T-helper 17 cell (primary cell): ENCODE measurements at places on chromosomes 7 and 10. TPM values are rescaled to one million over a fixed set of nuclear protein-coding genes. Genes with fewer than 3 reads are reported as not detected.
A peak's percentile ranks its signal among the peaks of the same experiment; 100 is the strongest.

Gene TMEM140
- total RNA-seq, result 24.5 TPM

Gene NKX2-3
- total RNA-seq, result not detected

Gene ASZ1
- not detected for total RNA-seq

Gene SEC31B
- 73.5 TPM for total RNA-seq

Gene CPA2
- not detected for total RNA-seq

Gene SYT15
- total RNA-seq, result 1.1 TPM

Gene PRSS37
- not detected for total RNA-seq

Gene ICA1
- 12.8 TPM for total RNA-seq

Gene FFAR4
- not detected for total RNA-seq

Gene PNLIPRP3
- total RNA-seq, result not detected

Gene LLCFC1
- not detected for total RNA-seq

Gene AKR1D1
- not detected for total RNA-seq

- no peak for DNase-seq
These were observed 51.5 kb downstream of the EGFR start for GRCh38 chr7:55070271-55070743.

DNA sequence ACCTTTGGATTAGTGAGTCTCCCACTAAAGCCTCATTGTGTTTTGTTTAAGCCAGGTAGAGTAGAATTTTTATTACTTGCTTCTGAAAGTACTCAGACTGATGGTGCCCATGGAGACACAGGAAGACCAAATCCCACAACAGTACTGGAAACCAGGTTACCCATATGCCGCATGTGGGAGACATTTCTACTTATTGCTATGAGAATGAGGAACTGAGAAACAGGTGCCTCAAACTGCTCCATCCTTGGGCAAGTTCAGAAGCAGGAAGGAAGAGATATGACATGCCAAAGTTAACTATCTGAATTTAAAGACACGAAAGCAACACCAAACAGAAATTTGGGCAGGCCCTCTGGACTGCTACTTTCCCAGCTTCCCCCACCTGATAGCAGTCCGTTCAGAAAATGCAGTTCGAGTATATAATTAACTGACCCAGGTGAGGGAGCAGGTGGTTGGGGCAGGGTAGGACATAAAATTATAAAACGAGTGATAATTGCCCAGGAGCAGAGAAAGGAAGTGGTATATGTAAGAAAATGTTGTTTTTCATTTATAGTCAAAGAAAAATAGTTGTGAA is 382.3 kb upstream of the MTPN start:
- DNase-seq, result no peak

DNA sequence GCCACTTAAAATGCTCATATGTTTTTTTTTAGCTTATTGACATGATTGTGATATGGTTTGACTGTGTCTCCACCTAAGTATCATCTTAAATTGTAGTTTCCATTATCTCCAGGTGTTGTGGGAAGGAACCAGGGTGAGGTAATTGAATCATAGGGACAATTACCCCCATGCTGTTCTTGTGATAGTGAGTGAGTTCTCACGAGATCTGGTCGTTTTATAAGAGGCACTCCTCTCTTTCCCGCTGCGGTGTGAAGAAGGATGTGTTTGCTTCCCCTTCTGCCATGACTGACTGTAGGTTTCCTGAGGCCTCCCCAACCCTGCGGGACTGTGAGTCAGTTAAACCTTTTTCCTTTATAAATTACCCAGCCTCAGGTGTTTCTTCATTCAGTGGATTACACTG is 80.5 kb upstream of the ETV1 start:
- no peak for DNase-seq

DNA sequence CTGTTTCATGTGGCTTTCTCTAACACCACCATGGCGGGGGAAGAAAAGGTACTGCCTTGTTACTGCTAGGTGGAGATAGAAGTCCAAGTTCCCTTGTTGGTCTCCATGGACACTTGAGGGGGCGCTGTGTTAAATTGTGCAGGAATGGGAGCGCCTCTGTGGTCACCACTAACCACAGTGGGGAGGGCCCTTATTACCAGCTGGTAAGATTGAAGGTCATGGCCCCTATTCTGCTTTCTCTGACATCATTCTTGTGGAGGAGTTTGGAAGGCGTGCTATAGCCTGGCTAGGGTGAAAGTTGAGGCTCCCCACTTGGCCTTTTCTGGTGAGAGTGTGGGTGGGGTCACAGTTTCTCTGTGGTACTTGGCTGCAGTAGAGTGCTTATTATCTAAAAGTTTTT is 14.9 kb upstream of the MXI1 start:
- no peak for DNase-seq

DNA sequence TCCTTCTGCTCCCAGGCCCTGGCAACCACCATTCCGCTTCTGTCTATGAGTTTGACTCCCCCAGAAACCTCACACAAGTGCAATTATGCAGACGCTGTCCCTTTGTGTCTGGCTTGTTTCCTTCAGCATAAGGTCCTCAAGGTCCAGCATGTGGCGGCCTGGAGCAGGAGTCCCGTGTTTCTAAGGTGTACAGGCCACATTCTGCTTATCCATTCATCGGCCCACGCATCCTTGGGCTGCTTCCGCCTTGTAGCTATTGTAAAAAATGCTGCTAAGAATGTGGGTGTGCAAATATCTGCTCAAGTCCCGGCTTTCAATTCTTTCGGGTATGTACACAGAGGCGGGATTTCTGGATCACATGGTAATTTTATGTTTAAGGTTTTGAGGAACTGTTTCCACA is 38.2 kb downstream of the ESYT2 start:
- DNase-seq, result no peak

DNA sequence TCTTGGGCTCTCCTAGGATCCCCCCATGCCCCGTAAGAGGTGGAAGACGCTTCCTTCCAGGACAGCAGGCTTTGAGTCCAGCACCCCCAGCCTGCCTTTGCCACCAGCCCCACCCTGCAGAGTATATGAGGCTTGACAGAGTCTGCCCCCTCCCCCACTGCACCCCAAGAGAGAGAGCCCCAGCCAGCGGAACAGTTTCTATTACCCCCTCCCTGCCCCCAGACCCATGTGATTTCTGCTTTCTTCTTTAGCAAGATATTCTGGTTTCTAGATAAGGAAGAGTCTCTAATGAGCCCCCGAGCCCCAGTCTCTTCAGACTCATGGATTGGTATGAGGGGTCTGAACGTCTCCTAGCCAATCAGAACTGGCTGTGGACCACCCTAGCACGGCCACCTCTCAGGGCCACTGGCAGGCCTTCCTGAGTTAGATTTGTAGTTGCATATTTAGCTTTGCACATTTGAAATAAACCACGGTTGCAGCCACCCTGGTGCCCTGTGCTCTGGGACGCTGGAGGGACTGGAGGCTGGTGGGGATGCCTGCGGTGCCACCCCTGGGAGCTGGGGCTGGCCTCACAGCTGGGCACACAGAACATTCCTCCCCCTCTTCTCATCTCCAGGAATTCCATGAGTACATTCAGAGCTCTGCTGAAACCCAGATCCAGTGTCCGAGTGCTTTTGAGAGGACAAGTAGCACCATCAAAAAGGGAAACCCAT is 3.0 kb upstream of the SH2B2 start:
- DNase-seq, result no peak

DNA sequence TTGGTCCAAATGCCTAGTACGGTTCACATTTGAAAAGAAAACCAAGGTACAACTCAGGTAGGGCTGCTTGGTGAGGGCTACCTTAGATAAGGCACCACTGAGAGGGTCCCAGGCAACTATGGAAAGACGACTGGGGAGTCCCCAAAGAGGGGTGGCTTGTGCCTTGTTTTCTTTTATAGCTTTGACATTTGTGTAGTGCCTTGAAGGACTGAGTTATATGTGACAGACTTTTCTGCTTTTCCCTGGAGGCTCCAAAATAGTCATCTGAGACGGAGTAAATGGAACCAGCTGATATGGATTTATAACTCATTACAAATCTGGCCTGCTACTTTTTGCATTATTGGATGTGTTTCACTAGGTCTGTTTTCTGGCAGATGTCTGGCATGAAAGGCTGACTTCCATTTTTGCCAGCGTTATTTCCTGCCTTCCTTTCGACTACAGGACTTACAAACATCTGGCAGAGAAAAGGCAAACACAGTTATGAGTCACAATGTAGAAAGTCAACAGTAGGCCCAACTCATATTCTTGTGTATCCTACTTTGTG is 88.2 kb upstream of the IMMP2L start:
- no peak for DNase-seq

GRCh38 chr7:74029089-74029785 is 1.3 kb downstream of the ELN start:
- DNase-seq, result no peak

- no peak for DNase-seq
These were observed 121.5 kb downstream of the CRPPA start for GRCh38 chr7:16299853-16300252.

DNA sequence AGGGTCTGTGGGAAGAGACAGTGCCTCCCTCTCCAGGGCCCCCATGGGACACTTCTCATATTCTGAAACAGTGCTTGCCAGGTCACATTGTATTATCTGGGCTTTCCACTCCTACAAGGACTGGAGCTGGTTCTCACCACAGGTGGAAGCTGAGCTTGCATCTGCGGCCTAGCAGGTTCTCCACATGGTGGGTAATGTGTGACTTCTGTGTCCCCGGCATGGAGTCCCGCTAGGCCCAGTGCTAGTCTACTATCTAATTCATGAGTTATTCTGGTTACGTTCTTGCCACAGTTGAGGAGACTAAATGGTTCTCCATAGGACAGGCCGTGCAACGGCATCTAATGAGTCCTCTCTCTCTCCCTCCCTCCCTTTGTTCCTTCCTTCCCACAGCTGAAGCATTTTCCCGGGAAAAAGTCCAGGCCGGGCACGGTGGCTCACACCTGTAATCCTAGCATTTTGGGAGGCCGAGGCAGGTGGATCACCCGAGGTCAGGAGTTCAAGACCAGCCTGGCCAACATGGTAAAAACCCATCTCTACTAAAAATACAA is 27.7 kb downstream of the PRLHR start:
- DNase-seq, result no peak

DNA sequence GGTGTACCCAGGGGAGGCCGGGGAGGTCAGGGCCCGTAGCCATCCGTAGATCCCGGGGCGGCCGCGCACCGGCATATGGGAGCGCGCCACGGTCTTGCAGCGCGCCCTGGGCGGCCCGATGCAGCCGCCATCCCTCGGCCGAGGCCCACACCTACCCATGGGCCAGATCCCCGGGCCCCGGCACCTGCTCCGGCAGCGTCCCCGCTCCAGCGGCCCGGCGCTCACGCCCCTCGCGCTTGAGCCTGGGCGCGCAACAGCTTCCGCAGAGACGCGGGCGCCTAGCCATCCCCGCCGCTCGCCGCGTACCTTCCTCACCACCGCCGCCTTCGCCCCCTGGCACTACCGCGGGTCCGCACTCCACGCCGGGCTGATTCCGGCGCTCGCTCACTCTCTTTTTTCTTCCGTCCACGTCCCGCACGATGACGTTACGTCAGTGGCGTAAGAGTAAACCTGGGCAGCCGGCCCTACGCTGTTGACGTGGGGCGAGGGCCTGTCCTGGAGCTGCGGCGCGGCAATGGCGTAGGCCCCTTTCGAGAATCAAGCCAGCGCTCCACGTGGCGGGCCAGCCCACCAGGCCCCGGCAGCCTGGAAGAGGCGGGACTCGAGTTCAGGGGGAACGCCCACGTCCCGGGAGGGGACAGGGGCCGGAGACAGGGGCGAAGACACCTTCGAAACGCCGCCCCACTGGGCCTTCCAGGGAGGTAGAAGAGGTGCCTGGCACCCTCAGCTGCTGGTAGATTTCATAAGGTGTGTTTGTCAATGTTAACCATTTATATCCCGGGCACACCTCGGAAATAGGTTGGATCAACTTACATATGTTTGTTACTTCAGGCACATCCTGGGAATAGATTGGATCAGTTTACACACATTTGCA is at the start of gene ALDH18A1:
Gene ALDH18A1, minus strand, starts transcription at position 421 of the 874 bp plus-strand sequence. CDS start 3,334 bp downstream, outside the sequence.
- DNase-seq, result peak; percentile 79

- DNase-seq, result no peak
These were observed 116.1 kb upstream of the CDCA7L start for GRCh38 chr7:22061775-22062174.

- no peak for DNase-seq
These were observed 259.3 kb downstream of the TRIL start for GRCh38 chr7:28698840-28699239.

GRCh38 chr10:31584098-31584631 is 265.1 kb downstream of the ZEB1 start:
- no peak for DNase-seq

DNA sequence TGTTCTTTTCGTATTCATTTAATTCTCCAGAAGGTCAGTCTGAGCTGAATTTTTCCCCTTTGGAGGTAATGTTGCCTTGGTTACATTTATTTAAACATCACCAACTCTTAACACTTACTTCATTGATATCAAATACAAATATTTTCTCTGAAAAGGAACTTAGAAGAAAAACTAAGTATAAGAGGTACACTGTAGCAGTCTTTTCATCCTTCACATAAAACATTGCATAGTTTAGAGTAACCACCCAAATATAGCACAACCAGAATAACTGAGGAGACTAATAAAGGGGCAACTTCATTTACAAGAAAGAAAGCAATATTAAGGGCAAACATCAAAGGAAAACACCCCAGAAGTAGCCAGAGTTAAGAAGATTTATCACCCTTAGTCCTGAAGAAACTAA is 1115.0 kb upstream of the POT1 start:
- DNase-seq, result no peak

GRCh38 chr10:126394948-126395347 is 6.7 kb upstream of the ADAM12 start:
- no peak for DNase-seq

GRCh38 chr7:80105701-80106408 is 28.8 kb upstream of the GNAI1 start:
- DNase-seq, result no peak

GRCh38 chr7:146701166-146701565 is 584.6 kb downstream of the CNTNAP2 start:
- no peak for DNase-seq

DNA sequence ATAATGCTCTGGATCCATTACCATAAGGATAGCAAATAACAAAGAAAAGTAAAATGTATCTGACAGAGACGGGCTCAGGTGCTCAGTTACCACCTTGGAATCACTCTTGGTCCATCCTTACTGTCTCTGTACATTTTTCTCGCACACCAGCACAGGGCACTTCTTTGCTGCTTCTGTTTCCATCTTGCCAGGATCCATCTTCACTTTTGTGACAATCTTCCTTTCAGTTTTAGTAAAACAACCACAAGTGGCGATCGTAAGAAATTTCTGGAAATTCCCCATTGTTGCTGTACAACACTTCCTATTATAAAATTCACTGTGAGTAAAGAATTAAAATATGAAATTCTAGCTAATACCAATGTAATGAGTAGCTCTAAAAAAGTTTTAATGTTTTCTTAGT is 695.5 kb downstream of the GRM8 start:
- no peak for DNase-seq

DNA sequence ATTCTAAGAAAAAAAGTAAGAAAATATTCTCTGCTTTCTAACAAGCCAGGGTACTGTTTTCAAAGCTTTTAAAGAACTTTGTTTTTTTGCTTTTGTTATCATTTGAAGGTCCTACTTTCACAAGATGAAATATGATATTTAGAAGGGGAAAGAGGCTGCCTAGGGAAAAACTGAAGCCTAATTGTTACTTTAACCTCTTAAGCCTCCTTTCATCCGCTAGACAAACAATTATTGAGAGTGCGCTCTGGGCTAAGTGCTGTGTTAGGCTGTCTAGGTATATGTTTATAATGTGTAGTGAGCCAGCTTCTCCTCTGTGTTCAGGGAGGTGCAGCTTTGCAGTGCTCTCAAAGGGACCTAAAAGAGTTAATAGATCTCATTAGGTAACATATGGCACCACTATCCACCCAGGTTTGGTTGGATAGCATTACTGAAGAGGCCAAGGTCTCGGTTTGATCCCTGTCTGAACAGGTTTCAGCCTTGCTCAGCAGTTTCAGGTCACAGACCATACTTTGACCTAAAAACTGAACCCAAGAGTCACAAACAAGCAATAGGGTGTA is 17.9 kb downstream of the PDK4 start:
- DNase-seq, result no peak

GRCh38 chr7:138434597-138435019 is 25.5 kb upstream of the TRIM24 start:
- DNase-seq, result no peak

- no peak for DNase-seq
These were observed 233.1 kb downstream of the BMPER start for GRCh38 chr7:34138483-34138882.
